ENCODE measurements at places on chromosomes 7 and 10.

DNA sequence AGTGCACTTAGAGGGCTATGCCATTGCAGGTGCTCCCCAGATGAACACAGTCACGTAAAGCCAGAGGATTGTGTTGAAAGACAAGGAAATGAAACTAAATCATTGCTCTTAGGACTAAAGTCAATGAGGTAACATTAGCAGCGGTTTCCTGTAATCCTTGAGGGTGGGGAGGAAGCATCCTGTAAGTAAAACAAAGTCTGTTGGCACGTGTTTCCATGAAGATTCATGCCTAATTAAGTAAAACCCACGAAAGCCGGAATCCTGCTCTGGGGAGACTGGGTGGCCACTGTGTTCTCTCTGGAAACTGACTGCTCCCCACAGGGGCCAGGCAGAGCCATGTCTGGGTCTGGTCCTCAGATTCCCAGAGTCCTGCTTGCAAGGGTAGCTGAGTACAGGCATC is 18.3 kb downstream of the STEAP1B start:
- DNase-seq, result no peak

DNA sequence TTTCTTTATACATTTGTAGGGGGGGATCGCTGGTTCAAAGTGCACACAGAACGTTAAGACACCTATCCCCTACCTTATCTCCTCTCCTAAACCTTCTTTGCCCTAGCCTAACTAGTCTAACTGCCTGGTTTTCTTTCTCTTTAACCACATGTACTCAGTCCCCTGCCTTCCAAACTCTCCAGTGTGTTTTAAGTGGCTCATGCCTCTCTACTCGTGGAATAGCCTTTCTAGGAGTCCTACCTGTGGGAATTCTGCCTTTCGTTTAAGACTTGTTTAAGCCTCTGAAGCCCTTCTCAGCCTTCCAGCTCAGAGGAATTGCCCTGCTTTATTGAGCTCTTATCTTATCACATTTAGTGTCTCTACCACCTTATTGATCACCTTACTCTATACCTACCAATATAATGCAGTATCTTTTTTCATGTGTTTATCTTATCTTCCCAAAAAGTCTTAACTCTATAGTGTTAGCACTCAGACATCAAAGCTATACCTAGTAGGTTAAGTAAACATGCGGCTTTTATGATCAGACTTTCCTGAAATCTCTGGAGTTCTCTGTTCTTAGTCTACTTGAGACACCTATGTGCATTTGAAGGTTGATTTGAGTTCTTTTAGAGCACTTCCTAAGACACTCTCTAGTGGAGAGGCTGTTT is 50.7 kb downstream of the ARID5B start:
- DNase-seq, result no peak

- DNase-seq, result peak; percentile 11
Observed at GRCh38 chr7:45698303-45699014, 124.3 kb downstream of the ADCY1 start.

- DNase-seq, result no peak
Observed at GRCh38 chr10:5662708-5663579, 3.5 kb downstream of the ASB13 start.

GRCh38 chr7:158733775-158734494 is 29.3 kb upstream of the NCAPG2 start:
- DNase-seq, result no peak

- DNase-seq, result no peak
Observed at GRCh38 chr7:18770154-18770811, 274.7 kb downstream of the HDAC9 start.

DNA sequence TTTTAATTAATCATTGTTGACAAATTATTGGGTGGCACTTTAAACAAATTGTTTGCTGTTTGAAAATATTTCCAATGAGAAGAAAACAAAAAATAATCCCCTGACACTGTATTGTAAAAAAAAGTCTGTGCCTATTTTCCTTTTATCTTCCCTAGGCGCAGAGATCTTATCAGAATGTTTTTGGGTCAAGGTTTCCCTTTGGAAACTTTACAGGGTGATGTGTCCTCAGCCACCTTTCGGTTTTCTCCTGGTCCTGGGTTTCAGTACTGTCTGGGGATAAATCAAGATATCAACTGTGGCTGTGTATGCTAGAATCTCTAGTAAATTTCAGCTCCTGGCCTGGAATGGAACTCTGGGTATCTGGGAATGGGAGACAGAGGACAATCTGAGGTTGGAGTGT is 1.4 kb downstream of the ZNF107 start:
- no peak for DNase-seq

- no peak for DNase-seq
Observed at GRCh38 chr10:8057636-8058273, 3.3 kb downstream of the GATA3 start.

DNA sequence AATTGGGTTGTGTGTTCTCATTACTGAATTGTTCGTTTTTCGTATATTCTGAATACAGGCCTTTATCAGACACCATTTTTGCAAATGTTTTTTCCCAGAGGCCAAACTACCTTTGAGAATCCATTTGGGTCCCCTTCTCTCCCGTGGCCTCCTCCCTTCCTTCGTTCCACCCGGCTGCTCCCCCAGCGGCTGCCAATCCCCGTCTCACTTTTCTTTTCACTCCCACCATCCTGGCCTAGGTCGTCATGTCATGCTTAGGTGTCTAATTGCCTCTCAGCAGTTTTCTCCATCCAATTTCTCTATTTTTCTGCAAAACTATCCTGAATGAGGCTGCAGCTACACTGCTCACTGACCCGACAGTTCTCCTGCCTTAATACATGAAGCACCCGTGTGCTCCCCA is 17.9 kb downstream of the PITRM1 start:
- DNase-seq, result no peak

DNA sequence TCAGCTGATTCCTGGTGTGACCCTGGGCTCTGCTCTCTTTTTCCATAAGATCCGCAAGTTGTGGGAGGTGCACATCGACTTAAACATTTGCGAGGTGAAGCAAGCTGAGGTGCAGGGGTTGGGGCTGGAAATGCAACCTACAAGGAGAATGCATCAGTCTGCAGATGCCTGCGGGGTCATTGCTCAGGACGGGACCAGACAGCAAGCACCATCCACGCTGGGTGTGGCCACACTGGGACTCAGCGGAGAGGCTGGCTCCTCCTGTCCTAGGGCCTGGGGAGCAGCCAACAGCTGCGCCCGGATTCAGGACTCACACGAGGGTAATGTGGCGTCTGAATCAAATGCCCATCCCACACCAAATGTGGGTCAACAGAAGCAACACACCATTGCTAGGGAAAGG is 33.8 kb downstream of the STK32C start:
- no peak for DNase-seq

GRCh38 chr10:71644307-71645180 is 75.0 kb downstream of the C10orf105 start:
- no peak for DNase-seq

DNA sequence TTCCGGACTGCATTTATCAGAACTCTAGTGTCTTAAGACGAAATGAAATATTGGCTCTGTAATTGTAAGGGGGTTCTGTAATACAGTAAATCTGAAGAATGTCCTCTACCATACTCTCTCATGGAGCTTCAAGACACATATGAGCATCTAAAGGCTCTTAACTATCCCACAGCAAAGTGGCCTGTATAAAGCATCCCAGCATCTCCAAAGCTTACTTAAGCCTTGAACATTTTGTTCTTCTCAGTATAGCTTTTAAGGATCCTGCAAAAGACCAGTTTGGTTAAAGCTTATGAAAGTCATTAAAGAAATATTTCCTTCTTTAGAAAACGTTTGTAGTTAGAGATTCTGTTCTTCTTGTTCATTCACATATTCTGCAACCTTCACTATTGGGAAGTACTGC is 75.1 kb downstream of the HGF start:
- DNase-seq, result no peak

- no peak for DNase-seq
Observed at GRCh38 chr10:125159486-125159931, 854 bp downstream of the CTBP2 start.

DNA sequence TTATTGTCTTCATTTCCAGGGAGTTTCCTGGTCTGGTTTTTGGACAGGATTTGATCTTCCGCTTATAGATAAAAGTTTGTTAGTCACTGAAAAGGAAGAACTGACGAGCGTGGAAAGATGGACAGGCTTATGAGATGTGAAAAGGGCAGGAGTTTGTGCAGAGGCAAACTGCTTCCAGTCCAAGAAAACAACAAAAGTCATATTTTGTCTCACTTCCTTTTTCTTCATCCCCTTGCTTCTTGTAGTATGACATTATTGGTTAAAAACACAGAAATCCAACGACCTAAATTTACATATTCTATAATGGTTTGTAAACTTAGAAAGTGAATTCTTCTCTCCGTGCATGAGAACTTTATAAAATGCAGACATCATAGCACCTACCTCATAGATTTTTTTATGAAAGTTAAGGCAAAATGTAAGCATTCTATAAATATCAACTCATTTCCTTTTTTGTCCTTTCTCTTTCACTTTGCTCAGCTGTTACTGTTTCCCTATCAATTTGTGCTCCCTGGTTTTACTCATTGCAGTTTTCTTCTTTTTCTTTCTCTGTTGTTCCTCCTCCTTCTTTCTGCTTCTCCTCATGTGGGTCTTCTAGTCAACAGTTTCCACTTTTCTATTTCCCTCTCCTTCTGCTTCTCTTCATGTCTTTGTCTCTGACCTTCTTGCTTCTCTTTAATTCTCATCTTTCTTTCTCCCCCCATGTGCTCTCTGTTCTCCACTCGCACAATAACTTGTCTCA is 370.2 kb downstream of the ARL4A start:
- no peak for DNase-seq

GRCh38 chr7:144594580-144594979 is 191.1 kb upstream of the NOBOX start:
- DNase-seq, result no peak

DNA sequence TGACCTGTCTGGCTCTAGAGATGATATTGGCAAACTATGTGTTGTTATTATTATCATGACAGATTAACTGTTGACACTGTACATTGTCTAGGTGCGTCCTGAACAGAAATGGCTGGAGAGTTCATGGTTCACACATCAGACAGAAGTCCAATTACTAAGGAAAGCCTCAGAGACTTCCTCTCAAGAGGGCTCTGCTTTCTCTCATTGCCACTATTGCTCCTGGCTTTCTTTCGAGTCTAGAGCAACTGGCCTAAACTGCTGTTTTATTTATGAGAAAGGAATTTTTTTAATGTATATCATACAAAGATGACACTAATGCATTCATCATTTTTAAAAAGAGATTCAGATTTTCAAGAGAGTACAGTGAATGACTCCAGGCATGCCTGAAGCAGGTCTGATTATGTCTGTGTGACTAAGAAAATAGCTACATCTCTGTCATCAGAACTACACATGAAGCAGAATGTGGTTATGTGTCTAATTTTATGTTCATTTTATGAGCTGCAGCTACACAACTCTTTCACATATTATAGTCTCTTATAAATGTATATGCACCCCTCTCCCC is 30.4 kb downstream of the NRCAM start:
- DNase-seq, result no peak

DNA sequence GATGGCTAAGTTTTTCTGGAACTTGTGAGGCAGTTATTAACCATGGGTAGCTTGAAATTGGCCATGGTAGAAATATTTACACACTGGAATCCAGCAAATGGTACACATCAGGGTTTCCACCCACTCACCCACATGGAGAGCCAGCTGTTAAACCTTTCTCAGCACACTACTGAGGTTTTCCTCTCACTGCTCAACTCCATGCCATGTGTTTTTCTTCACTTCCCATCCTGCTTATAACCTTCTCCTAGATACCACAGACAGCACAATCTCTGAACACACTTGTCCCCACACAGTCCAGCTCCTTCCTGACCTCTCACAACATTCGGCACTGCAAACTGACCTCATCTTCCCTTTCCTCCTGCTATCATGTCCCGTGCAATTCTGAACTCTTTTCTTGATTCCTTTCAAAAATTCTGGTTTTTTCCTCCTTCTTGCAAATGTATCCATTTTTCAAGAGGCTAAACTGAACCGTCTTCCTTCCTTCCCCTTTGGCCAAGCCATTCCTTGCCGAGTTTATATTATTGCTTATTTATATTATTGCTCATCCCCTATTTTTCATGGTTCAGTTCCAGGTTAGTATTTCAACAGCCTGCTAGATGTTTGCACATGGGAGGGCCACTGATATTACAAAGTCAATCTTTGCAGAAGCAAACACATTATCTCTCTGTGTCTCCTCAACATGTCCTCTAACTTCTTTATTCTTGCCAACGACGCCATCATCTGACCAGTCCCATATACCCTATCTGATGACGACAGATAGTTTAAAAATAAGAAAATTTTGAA is 606.4 kb downstream of the SORCS1 start:
- no peak for DNase-seq

GRCh38 chr7:131633342-131633843 is 77.0 kb upstream of the PODXL start:
- no peak for DNase-seq

GRCh38 chr7:3338161-3338560 is 37.1 kb downstream of the SDK1 start:
- DNase-seq, result no peak

GRCh38 chr10:78264361-78264760 is 230.7 kb downstream of the RPS24 start:
- no peak for DNase-seq

GRCh38 chr7:13898957-13899670 is 90.4 kb downstream of the ETV1 start:
- DNase-seq, result no peak

DNA sequence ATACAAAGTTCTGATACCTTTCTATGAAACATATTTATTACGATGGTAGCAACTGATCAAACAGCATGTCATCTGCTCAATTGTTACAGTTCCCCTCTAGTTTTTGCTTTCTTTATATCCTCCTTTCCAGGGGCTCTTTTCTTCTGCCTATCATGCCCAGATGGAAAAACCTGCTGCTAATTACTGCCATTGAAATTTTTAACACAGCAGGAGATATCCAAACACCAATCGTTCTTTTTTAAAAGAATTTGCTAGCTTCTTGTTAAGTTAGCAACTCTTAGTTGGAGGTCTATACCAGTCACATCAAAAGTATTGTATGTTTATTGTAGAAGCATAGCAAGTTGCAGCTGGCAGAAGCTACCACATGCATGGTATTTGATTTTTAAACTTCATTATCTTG is 768.5 kb downstream of the NXPH1 start:
- no peak for DNase-seq

All from breast epithelium (tissue), 4 donors.